ENCODE measurements at places on chromosomes 16 and 17.
A peak's percentile ranks its signal among the peaks of the same experiment; 100 is the strongest.

GRCh38 chr17:61904094-61904710, 23.6 kb downstream of the INTS2 start:
- DNase-seq: no peak

DNA sequence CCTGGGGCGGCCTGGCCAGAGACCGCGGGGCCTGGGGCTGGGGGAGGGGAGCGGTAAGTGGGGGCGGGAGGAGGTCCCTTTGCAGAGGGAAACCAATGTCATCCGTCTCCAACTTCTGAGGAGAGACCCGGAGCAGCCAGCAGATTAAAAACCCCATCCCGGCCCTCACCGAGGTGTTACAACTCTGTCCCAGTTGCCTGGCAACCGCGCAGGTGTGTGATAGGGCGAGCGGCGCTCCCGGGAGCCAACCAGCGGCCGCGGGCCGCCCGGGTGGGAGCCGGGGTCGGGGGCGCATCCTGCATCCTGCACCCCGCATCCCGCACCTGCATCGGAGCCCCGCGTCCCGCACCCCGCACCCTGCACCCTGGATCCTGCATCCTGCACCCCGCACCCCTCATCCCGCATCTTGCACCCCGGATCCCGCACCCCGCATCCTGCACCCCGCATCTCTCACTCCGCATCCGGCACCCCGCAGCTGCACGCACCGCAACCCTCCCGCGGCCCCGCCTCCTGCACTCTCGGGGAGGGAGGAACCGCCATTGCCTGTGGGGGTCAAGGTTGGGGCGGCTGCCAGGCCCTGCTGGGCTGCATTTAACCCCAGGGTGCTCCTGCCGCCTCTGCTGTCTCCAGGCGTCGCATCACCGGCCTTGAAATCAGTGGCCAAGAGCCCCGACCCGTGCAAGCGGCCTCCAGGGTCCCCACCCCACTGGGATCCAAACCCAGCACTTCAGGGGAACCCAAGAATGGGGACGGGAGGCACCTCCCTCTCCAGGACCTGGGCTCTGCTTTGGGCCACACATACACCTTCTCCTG, 47.3 kb downstream of the RTN4RL1 start:
- DNase-seq: no peak

DNA sequence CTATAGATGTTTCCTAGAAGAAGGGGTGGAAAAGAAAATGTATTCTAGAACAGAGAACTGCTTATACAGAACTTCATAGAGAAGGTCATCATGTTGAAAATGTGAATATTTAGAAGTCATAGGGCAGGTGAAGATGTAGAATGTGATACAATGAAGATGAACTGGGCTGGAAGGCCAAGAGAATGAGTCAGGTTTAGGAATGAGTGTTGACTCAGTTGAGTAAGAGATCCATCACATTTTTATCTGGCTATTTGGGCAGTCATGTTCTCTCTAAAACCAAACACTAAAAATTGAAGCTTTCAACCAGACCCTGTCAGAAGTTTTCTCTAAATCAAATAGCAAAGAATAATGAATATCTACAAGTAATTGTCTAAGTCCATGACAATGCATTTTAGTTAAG, 660.5 kb downstream of the KCNJ2 start:
- DNase-seq: no peak

DNA sequence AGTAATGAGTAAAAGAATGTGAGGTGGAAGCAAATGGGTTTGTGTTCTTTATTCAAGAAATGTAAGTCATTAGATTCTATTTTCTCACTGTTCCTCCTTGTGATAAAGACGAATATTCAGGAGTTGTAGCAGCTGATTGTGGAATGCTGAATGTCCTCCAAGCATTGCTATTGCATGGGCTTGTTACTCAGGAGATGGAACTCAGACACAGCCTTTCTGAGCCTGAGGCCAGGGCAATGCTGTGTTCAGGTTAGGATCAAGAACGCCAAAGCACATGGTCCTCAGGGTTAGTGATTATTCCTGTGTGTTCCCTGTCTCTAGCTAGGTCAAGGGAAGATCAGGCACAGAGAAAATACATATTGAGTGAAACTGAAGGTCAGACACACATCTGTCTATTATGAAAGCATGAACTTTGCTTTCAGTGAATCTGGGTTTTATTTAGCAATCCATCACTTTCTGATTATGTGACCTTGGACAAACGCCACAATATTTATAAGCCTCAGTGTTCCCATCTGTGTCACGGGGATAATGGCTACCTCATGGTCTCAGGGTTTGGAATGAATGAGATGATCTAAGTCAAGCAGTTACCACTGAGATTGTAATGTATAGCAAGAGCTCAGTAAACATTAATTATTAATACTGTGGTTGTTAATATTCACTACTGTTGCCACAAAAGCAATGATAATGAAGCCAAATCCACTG, 426.8 kb upstream of the DYNLRB2 start:
- DNase-seq: no peak

GRCh38 chr16:74465851-74466685, 44.8 kb upstream of the CLEC18B start:
- peak; percentile 28 for DNase-seq

- no peak for DNase-seq
Observed at GRCh38 chr17:19671433-19671832, 22.9 kb downstream of the ALDH3A2 start.

DNA sequence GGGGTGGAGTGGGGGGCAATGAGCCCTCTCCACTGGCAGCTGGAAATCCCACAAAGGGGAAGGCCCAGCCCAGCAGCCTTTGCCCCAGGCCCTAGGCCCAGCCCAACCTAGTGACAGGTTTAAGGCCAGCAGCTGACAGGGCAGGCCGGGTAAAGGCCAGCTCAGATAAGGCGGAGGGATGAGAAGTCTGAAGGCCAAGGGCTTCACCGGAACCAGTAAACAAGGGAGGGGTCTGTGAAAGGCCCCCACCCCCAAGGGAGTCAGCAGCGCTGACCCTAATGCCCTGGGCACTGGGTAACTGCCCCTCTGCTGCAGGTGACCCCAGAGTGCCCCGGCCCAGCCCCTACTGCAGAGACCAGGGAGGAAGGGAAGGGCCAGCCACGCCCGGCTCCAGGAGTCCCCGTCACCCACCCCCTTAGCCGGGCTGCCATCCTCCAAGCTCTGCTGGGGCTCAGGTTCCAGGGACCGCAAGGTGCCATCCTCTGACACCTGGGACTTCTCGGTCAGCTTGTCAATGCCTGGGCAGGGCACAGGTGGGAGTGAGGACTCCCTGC, 17.5 kb downstream of the OTOP3 start:
- no peak for DNase-seq

- DNase-seq: peak; percentile 96
Observed at GRCh38 chr17:38748149-38748891, at the start of gene PCGF2. TSS of gene PCGF2 (minus strand) at chr17:38748336. CDS start at chr17:38740402, 7,934 bp downstream.

DNA sequence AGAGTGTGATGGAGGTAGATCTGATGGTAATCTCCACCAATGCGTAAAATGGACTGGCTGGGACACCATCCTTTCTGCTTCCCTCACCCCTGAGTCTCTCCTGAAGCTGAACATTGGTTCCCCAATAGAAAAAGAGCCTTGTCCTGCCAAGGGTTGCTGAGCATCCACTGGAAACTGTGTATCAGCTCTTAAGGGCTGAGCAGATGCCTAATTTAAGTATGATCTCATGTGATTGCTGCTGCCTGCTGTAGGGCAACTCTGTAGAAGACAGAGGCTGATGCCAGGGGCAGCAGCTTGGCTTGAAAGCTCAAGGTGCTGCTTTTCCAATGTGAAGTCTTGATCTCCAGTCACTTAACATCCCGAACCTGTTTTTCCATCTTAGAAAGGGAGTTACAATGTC, 310.3 kb upstream of the CCL2 start:
- DNase-seq: no peak

- DNase-seq: no peak
Observed at GRCh38 chr17:66373944-66374817, 71.8 kb downstream of the PRKCA start.

GRCh38 chr17:77315551-77316190, 174.9 kb downstream of the SEC14L1 start:
- no peak for DNase-seq

Measured in uterus (tissue), 4 donors.